ENCODE measurements at places on chromosomes 7 and 10. TPM values are rescaled to one million over a fixed set of nuclear protein-coding genes. Genes with fewer than 3 reads are reported as not detected.

Gene ACSM6
- not detected for polyA plus RNA-seq

Gene SGMS1
- 11.7 TPM for polyA plus RNA-seq

Gene SCART1
- 0.49 TPM for polyA plus RNA-seq

Gene CAV2
- polyA plus RNA-seq = not detected

Gene GFRA1
- not detected for polyA plus RNA-seq

Gene CDC14C
- not detected for polyA plus RNA-seq

Gene GATA3
- 79.7 TPM for polyA plus RNA-seq

Gene SRRM3
- not detected for polyA plus RNA-seq

Gene OR6V1
- polyA plus RNA-seq = not detected

Gene ZNF727
- not detected for polyA plus RNA-seq

Gene CPVL
- 0.61 TPM for polyA plus RNA-seq

Gene STEAP1B
- polyA plus RNA-seq = not detected

Gene BHLHA15
- not detected for polyA plus RNA-seq

Gene CPXM2
- polyA plus RNA-seq = not detected

Gene STN1
- polyA plus RNA-seq = 111 TPM

Gene TRPV5
- not detected for polyA plus RNA-seq

Gene TBL2
- 20.5 TPM for polyA plus RNA-seq

Gene USP6NL
- 2.2 TPM for polyA plus RNA-seq

Gene ATOH7
- polyA plus RNA-seq = not detected

Gene GBX1
- polyA plus RNA-seq = not detected

Gene EN2
- not detected for polyA plus RNA-seq

Gene LBX1
- not detected for polyA plus RNA-seq

Gene METTL2B
- polyA plus RNA-seq = 13.2 TPM

Gene PSD
- polyA plus RNA-seq = 2.7 TPM

Gene MINPP1
- polyA plus RNA-seq = 10.9 TPM

Gene HSPA12A
- polyA plus RNA-seq = not detected

Gene ABCB1
- polyA plus RNA-seq = 22.0 TPM

Gene CTNNA3
- not detected for polyA plus RNA-seq

Gene CYP3A5
- polyA plus RNA-seq = 0.45 TPM

Gene PRLHR
- polyA plus RNA-seq = not detected

Gene UCN3
- not detected for polyA plus RNA-seq

Gene JMJD1C
- polyA plus RNA-seq = 22.8 TPM

Gene CLRN3
- polyA plus RNA-seq = not detected

Gene CYP2C9
- polyA plus RNA-seq = not detected

Gene GPR15LG
- not detected for polyA plus RNA-seq

Gene FXYD4
- polyA plus RNA-seq = not detected

Gene DPYSL4
- 0.24 TPM for polyA plus RNA-seq

Gene NACAD
- not detected for polyA plus RNA-seq

Gene ZNF518A
- polyA plus RNA-seq = 12.4 TPM

Gene OIT3
- not detected for polyA plus RNA-seq

Gene CAMK2B
- polyA plus RNA-seq = not detected

Gene C10orf105
- polyA plus RNA-seq = 0.07 TPM

Gene KLF14
- polyA plus RNA-seq = not detected

Gene GTF2IRD1
- polyA plus RNA-seq = 0.81 TPM

Measured in CD4-positive, alpha-beta memory T cell (primary cell).